IMR-90 (cell line): ENCODE measurements at places on chromosomes 5 and 9. TPM values are rescaled to one million over a fixed set of nuclear protein-coding genes. Genes with fewer than 3 reads are reported as not detected.
A peak's percentile ranks its signal among the peaks of the same experiment; 100 is the strongest.

GRCh38 chr5:56366986-56367385 is 133.9 kb upstream of the ANKRD55 start:
- H3K4me3 ChIP-seq, result no peak overlapping the region
- H3K36me3 ChIP-seq, result no peaks in the 10 kb centered on the region
- H3K27ac ChIP-seq, result no peak overlapping the region
- no peaks in the 10 kb centered on the region for H3K4me1 ChIP-seq

GRCh38 chr5:96582343-96582742 is 79.8 kb upstream of the CAST start:
- peak; percentile 55 for DNase-seq
- no peaks in the 10 kb centered on the region for H3K36me3 ChIP-seq
- no peak overlapping the region for H3K27ac ChIP-seq
- peaks cover 6% of the 10 kb centered on the region for H3K4me1 ChIP-seq

ERBIN gene
- 70.1 and 107 TPM in 2 replicates for total RNA-seq

GRCh38 chr9:123063896-123064295 is 30.4 kb downstream of the GPR21 start:
- DNase-seq, result no peak
- H3K4me1 ChIP-seq, result peaks cover 11% of the 10 kb centered on the region
- no peak overlapping the region for H3K4me3 ChIP-seq

GRCh38 chr9:84807870-84808390 is 138.4 kb downstream of the NTRK2 start:
- no peak overlapping the region for H3K4me3 ChIP-seq
- no peak for DNase-seq
- no peak overlapping the region for H3K27ac ChIP-seq

AGXT2 gene
- not detected in 2 replicates for total RNA-seq

IRX2 gene
- 0.36 and 0.56 TPM in 2 replicates for total RNA-seq

GRCh38 chr9:36632892-36633291 is 60.2 kb downstream of the MELK start:
- H3K36me3 ChIP-seq, result 0 out of 2 replicates have a peak, but pooled peaks cover 1% of the 10 kb centered on the region
- no peak overlapping the region for H3K4me3 ChIP-seq
- H3K27ac ChIP-seq, result no peak overlapping the region
- no peaks in the 10 kb centered on the region for H3K27me3 ChIP-seq
- DNase-seq, result peak; percentile 51

DIPK1B gene
- total RNA-seq, result 3.1 and 3.4 TPM in 2 replicates

GRCh38 chr5:134714541-134714940 is 23.8 kb upstream of the CAMLG start:
- H3K36me3 ChIP-seq, result peaks cover 50% of the 10 kb centered on the region
- no peak overlapping the region for H3K27ac ChIP-seq
- H3K27me3 ChIP-seq, result no peaks in the 10 kb centered on the region
- H3K4me3 ChIP-seq, result no peak overlapping the region
- no peaks in the 10 kb centered on the region for H3K4me1 ChIP-seq
- DNase-seq, result no peak

NSUN2 gene
- 51.1 and 55.5 TPM in 2 replicates for total RNA-seq

ADAMTSL1 gene
- total RNA-seq, result 49.2 and 62.2 TPM in 2 replicates

ZDHHC11B gene
- not detected in 2 replicates for total RNA-seq

GRCh38 chr5:139851558-139851957 is 56.0 kb downstream of the PSD2 start:
- H3K4me1 ChIP-seq, result no peaks in the 10 kb centered on the region
- no peak overlapping the region for H3K4me3 ChIP-seq
- peaks cover 63% of the 10 kb centered on the region for H3K27me3 ChIP-seq
- DNase-seq, result no peak
- no peaks in the 10 kb centered on the region for H3K36me3 ChIP-seq
- H3K27ac ChIP-seq, result no peak overlapping the region

DNA sequence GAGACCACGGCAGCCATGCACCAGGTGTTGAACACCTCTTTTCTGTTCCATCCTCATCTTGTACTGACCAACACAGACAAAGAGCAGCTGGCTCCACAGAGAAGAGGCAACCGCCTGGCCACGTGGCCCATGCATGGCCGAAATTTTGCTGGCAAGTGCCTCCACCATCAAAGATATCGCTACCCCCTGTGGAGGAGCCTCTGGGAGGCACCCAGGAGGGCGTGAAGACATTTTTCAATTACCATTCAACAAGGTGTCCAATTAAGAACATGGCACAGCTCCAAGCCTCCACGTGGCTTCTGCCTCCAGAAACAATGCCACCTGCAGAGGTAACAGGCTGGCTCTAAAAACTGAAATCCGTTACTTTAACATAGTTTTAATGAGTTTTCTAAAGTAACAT is 54.4 kb upstream of the CKS2 start:
- no peak for DNase-seq
- no peaks in the 10 kb centered on the region for H3K4me1 ChIP-seq
- H3K4me3 ChIP-seq, result no peak overlapping the region
- H3K36me3 ChIP-seq, result no peaks in the 10 kb centered on the region
- H3K27ac ChIP-seq, result no peak overlapping the region

CAMK2A gene
- under 0.01 and 0.18 TPM in 2 replicates for total RNA-seq

ANKRD33B gene
- total RNA-seq, result 2.5 and 2.8 TPM in 2 replicates

DNA sequence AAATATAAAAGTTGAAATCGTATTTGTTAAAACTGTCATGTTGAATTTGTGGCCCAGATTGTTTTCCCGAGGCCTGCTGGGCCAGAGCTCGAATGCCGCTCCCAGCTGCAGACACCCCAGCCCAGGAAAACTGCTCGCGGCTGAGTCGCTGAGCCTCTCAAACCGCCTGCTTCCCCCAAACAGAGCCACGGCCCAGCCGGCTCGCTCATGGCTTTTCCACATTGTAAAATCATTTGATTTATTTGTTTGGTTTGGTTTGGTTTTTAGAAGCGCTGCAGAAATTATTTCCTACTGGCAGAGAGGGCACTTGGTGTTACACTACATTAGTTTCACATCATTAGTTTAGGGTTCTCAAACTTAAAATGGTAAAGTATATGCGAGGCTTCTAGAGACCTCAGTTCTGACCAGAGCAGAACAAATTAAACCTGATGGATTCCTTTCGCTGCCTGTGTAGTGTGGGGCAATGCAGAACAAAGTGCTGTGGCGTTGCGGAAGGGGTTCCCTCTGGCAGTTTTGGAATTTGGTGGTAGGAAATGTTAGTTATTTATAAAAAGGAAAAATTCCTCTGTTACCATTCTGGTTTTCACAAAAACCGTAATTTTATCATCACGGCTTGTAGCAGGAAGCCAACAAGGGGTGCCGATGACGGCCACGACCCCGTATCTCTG is 156.5 kb upstream of the PITX1 start:
- H3K4me1 ChIP-seq, result peaks cover 22% of the 10 kb centered on the region
- H3K27ac ChIP-seq, result no peak overlapping the region
- no peaks in the 10 kb centered on the region for H3K36me3 ChIP-seq
- no peaks in the 10 kb centered on the region for H3K27me3 ChIP-seq
- DNase-seq, result no peak

DNA sequence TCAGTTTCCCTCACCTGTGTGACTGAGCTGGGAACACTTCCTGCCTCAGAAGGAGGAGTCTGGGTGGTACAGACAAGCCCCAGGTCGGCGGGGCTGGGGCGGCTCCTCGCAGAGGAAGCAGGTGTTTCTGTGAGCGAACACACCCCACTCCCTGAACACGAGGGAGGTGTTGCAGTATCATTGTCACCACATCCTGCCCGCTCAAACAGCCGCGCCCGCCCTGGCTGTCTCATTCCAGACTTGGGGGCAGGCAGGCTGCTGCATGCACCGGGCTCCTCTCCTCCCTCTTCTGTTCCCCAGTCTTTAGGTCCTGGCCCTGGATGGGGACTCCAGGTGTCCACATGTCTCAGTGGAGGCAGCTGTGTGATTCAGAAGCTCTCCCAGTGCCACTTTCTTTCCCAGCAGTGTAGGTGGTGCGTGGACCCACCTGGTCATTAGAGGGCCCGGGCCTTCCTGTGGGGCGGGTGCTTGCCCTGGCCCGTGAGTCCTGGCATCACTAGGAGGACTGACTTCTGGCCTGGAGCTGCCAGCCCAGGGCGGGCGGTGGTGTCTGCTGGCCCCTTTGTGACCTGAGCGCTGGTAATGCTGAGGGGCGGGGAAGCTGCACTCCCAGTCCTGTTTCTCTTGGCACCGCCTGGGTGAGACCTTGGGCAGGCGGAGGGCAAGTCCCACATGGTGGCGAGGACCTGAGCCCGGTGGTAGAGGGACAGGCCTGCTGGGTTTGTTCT is 18.3 kb upstream of the PHYHD1 start:
- H3K27me3 ChIP-seq, result no peaks in the 10 kb centered on the region
- no peak for DNase-seq
- no peak overlapping the region for H3K4me3 ChIP-seq

DNA sequence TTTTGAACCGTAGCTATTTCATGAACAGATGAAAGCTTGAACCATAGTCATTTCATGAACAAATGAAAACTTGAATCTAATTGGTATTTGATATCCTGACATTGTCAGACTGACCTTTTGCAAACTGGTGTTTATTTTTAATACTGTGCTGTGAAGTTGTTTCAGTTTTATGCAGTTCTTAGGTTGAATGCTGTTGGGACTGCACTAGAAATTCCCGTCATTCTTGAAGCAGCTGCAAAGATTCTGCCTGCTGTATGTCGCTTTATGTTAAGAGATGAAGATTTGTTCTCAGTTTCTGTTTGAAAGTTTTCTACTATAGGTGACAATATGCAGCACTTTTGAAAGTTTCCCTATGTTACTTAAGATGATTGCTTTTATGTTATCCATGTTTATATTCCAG is 22.5 kb upstream of the FAM120AOS start:
- DNase-seq, result peak; percentile 40
- H3K4me3 ChIP-seq, result no peak overlapping the region
- no peak overlapping the region for H3K27ac ChIP-seq
- H3K27me3 ChIP-seq, result no peaks in the 10 kb centered on the region

DNA sequence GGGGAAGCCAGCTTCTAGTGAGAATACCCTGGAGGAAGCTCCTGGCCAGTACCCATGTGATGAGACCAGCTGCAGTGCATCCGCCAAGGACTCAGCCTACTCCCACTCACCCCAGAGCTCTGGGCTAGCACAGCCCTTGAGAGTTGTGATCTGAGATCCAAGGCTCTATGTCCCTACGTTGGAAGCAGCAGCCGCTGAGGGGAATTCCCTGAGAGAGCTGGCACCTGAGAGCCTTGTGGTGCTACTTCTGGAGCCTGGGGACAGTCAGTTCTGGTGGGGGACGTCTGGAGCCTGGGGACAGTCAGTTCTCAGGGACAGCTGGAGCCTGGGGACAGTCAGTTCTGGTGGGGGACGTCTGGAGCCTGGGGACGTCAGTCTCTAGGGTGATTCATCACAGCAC is 39.2 kb downstream of the PDZD2 start:
- peaks cover 20% of the 10 kb centered on the region for H3K27me3 ChIP-seq
- no peaks in the 10 kb centered on the region for H3K36me3 ChIP-seq
- H3K4me3 ChIP-seq, result no peak overlapping the region

DNA sequence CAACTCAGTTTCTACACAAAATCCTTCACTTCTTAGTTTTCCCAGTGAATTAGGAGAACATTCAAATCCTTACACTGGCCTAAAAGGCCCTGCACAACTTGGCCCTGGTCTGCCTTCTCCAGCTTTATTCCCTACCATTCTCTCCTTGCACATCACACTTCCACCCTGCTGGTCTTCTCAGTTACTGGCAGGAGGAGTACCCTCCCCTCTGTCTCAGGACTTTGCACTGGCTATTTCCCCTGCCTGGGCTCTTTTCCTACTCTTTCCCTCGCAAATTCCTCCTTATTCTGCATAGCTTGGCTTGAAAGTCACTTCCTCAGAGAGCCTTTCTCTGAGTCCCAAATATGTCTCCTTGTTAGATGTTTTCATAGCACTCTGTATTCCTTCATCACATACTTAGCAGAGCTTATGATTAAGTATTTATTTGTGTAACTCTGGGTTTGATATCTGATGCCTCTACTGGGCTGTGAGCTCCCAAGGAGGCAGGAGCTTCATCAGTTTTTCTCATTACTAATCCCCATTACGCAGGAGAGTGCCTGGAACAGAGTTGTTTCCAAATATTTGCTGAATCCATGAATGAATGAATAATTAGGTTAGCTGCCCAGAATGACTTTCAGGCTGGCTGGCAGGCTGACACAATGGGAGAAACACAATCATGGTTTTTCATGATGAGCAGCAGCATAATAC is 159.8 kb upstream of the KLF9 start:
- no peaks in the 10 kb centered on the region for H3K27me3 ChIP-seq
- peak overlapping the region; percentile 82 for H3K27ac ChIP-seq
- H3K36me3 ChIP-seq, result no peaks in the 10 kb centered on the region
- H3K4me1 ChIP-seq, result peaks cover 20% of the 10 kb centered on the region
- DNase-seq, result peak; percentile 76

GRCh38 chr5:75848077-75848476 is 130.8 kb upstream of the POC5 start:
- H3K4me3 ChIP-seq, result no peak overlapping the region
- no peaks in the 10 kb centered on the region for H3K27me3 ChIP-seq
- no peak overlapping the region for H3K27ac ChIP-seq
- no peaks in the 10 kb centered on the region for H3K4me1 ChIP-seq
- no peaks in the 10 kb centered on the region for H3K36me3 ChIP-seq
- DNase-seq, result no peak

DNA sequence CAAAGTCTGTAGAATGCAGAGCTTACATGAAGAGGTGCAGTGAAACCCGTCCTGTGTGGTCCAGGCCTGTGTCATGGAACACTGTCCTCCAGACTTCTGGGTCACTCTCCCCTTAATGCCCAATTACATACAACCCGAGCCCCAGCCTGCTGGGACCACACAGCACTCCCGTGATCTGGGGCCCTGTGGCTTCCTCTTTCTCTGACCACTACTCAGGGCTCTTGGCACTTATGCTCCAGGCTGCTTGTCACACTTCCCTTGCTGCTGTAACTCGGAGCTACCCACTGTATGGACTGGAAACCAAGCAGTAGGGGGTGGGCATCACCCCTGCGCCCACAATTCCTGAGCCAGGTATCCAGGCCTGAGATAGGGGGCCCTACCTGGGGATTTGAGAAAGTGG is 10.3 kb upstream of the IL3 start:
- no peak overlapping the region for H3K27ac ChIP-seq
- peaks cover 41% of the 10 kb centered on the region for H3K27me3 ChIP-seq
- H3K4me1 ChIP-seq, result no peaks in the 10 kb centered on the region
- DNase-seq, result no peak
- no peak overlapping the region for H3K4me3 ChIP-seq

DNA sequence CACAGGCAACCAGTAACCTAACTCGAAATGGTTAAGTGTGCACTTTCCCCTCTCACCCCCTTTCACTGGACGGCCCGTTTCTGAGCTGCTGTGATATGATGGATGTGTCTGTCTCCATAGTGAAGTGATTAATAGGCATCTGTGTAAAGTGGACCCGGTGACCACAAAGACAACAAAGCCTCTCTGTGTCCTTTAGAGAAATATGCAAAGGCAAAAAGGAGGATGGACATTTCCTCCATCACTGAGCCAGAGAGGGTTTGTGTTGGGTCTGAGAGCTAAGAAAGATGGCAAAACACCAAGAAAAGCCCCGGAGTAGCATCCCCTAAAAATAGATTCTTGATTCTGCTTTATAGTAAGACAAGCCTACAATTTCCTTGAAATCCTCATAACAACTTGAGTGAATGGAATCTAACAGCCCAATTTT is 120.6 kb downstream of the SEMA6A start:
- H3K4me3 ChIP-seq, result no peak overlapping the region
- H3K36me3 ChIP-seq, result no peaks in the 10 kb centered on the region

DNA sequence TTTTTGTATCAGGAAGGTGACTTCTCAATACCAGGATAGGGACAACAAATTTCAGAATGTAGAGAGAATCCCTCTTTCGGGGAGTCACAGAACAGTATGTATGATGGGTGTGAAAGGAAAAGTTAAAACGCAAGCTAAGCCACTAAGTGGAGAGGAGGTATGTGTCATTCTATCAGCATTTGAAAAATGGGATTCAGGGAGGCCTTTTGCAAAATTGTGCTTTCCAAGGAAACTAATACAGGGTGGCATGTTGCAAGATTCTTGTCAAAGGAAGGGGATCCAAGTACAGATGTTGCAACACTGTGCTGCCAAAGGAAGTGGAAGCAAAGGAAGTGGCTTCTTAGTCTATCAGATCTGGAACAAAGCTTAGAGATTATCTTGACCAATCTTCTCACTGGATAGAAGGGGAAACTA is 12.6 kb upstream of the TNIP1 start:
- peak overlapping the region; percentile 11; the same call in 1 of the 2 replicates for H3K4me3 ChIP-seq
- H3K36me3 ChIP-seq, result no peaks in the 10 kb centered on the region
- no peaks in the 10 kb centered on the region for H3K27me3 ChIP-seq
- DNase-seq, result peak; percentile 94
